ENCODE measurements at places on chromosomes 13 and 19.

GRCh38 chr19:2239771-2240770 lies 3.4 kb downstream of the SF3A2 start:
- peak; percentile 44 for DNase-seq

DNA sequence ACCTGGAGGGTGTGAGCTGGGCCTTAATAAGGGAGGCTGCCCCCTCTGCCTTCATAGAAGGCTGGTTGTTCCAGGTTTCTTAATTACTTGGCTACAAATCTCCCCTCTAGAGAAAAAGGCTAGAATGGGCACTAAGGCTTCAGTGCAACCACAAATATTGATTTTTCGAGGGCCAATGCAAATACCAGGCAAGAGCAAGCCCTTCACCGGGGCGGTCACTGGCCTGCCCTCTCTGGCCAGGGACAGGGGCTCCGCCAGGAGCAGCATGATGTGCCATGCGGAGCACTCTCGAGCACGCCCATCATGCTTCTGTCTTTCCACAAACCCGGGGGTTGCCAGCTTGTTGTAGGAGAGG lies 127.8 kb upstream of the SPACA7 start:
- no peak for DNase-seq

- DNase-seq: no peak
Observed at GRCh38 chr13:73210218-73210883, 151.5 kb downstream of the KLF5 start.

DNA sequence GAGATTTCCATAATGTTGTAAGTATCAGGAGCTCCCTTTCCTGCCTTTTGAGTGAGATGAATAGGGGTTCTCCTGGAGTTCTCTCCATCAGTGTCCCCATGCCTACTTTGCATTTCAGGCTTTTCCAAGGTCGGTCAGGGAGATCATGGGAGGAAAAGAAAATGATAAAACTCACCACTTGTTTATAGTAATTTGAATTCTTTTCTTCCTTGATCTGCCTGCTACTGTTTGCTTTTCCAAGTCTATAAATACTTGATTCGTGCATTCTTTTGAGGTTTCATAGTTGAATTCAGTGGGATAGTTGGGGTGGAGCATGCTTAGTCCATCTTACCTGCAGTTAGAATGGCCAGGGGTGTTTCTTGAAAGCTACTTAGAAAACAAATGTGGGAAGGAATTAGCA lies 51.5 kb downstream of the PCCA start:
- DNase-seq: no peak

- DNase-seq: peak; percentile 51
Observed at GRCh38 chr19:56076498-56076897, 44.6 kb downstream of the ZNF787 start.

DNA sequence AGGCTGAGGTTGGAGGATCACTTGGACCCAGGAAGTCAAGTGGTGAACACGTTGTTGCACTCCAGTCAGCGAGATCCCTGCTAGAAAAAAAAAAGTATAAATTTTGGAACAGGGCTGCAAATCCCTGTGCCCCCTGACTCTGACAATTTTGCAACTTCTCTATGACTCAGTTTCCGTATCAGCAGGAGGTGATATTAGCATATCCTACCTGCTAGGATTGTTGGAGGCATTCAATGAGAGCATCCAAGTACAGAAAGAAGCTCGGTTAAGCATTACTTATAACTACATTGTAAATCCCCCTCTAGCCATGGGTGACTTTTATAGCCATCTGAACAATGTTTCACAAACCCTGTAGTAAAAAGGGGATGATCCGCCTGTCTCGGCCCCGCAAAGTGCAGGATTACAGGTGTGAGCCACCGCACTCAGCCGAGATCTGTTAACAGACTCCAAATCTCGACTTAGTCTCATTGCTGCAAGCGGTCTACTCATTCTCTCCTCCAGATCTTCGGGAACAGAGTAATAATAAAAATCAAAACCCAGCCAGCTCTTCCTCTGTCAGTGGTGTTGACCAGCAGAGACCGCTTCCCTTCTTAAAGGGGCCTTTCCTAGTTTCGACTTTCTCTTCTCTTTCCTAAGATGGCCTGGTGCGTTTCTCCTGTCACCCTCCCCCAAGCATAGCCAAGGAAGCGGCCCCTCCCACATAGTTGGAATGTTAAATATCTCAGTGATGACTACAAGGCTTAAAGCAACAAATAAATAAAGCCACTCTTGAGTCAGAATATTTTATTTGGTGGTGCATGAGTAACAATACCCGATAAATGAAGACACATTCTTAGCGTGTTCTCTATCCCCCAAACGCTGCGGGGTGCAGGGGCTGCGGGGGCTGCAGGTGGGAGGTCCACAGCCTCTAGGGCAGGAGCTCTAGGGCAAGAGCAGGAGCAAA lies 10.3 kb upstream of the BICRA start:
- DNase-seq: peak; percentile 98

- no peak for DNase-seq
Observed at GRCh38 chr13:83153848-83154247, 728.4 kb downstream of the SLITRK1 start.

GRCh38 chr13:21461131-21461530 lies 2.0 kb upstream of the ZDHHC20 start:
- DNase-seq: no peak

DNA sequence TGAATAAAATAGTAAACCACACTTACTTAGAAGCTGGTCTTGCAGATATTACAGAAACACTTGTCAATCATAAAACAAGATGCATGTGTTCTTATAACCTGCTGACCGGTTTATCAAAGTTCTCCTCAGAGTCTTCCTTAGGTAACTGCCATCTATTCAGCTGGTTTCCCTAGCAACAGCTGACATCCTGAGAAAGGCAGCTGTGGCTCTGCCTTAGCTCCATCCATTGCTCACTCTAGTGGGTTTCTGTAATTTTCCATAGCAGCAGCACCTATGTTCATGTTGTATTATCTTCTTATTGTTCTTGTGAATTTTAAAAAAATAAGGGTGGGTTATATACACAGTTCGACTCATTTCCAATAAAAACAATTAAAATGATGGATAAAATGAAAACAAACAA lies 87.8 kb downstream of the RAP2A start:
- no peak for DNase-seq

GRCh38 chr19:53511933-53512374 lies 26.0 kb upstream of the ZNF331 start:
- DNase-seq: peak; percentile 19

- DNase-seq: no peak
Observed at GRCh38 chr13:50077431-50077830, 62.2 kb downstream of the KCNRG start.

DNA sequence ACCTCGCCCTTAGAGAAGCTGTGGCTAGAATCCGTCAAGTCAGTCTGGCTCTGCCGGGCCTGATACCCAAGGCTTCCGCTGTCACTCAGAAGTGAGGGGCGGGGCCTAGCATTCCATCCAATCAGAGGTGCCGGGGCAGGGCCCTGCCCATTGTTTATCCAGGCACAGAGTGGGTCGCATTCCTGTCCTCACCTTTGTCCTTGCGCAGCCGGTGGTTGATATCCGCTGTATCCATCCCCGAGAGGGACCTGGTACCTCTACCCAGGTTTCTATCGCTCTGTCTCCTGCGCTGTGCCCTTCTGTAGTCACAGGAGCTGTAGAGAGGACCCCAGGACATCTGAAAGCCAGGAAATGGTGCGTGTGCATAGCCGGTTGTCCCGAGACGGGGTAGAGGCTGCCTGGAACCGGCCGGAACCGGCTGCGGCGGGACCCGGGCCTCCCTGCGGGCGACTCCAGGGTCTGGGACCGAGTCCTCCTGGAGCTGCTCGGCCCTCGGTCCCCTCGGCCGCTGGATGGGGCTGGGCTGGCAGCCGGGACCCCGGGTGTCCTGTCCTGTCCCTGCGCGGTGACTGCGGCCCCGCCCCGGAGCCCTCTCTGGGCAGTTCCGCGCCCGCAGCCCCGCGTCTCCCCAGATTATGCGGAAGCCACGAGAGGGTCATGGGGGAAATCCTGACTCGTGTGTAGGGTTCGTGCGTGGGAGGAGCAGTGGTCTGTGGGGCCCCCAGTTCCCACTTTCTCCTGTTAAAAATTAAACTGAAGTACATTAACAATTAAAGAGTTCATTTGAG lies at the start of gene ZNF763:
ZNF763 (plus strand) TSS at position 183 of the 788 bp plus-strand sequence; CDS start at position 352, 169 bp downstream.
- peak; percentile 77 for DNase-seq

GRCh38 chr19:31555634-31556215 lies 206.5 kb upstream of the TSHZ3 start:
- no peak for DNase-seq

DNA sequence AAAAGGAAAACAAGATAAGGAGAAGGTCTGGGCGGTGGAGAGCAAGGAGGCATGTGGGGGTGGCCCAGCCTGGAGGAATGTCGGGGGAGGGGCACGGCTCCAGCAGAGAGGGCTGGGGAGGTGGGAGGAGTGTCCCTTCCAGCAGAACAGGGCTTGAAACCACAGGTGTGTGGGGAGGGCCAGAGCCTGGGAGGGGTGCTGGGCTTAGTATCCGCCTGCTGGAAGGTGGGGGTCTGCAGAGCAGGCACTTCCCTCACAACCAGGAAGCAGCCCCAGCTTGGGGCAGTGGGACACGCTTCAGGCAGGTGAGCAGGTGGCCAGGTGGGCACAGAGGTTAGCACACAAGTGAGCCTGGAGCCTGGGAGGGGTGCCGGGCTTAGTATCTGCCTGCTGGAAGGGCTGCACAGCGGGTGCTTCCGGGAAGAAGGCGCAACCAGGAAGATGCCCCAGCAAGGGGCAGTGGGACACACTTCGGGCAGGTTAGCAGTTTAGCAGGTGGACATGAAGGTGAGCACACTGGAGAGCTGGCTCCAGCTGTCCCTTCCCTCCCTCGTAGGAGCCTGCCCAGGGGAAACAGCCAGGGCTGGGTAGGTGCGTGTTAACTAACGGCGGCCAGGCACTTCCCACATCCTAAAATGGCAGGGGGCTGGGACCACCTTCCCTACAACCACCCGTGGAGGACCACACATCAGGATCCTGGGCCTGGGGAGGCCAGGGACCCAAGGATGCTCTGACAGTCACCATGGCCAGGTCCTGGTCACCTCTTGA lies 3.0 kb downstream of the GAS6 start:
- DNase-seq: no peak
